ENCODE measurements at places on chromosomes 2 and 18.

DNA sequence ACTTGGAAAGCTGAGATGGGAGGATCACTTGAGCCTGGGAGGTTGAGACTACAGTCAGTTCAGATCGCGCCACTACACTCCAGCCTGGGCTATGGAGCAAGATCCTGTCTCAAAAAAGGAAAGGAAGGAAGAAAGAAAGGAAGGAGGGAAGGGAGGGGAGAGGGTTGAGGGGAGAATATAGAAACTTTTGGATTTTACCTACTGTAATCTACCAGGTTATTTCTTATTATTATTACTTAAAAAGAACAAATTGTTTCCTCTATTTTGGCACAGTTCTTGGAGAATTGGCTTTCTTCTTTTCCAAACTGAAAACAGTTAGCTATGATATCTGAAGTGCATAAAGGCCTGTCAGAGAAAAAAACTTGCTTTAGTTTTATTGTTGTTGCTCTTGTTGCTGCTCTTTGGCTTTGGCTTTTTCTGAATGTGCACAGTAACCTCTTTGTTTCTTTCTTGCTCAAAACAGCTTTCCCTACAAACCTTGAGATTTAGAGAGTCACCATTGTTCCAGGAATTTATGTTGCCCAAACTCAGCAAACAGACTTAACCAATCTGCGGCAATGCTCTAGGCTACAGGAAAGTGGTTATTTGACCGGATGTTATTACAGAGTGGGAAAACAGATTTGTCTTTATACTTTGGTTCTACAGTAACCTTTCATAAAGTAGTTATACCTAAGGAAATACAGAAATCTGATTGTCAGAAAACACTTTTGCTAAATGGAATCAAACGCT is 214.9 kb downstream of the XIRP2 start:
- DNase-seq = no peak

DNA sequence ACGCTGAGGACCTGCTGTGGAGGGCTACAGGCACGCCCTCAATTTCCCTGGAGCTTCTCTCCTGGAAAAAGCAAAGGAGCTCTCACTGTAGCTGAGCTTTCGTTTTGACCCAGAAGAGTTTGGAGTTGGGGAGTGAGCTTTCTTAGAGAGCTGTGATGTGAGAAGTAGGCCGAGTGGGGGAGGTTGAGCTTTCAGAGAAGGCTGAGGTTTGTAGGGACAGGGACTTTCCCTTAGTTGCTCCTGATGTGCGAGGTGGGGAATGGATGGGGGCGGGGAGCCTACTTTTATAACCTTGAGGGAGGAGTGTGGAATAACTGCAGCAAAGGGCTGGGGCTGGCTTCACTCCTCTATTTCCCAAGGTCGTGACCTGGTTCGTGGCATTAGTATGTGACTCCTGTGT is 47.1 kb downstream of the ZNF532 start:
- DNase-seq = no peak

- DNase-seq = no peak
Observed at GRCh38 chr2:207088276-207088675, 77.5 kb downstream of the KLF7 start.

DNA sequence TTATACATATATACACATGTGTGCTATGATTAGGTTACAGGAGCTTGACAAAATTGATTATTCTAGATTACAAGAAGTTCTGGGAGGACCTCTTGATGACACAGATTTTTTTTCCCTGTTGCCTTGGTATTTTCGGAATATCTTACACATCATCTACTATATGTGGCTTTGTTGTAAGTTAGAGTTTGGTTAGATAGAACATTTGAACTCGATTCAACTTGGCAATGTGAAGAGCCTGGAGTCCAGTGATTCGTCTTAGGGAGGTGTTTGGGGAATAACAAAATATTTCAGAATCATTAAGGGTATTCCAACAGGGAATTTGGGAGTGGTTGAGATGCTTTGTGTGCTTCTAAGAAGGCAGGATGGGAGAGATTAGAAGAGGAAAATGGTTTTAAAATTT is 39.3 kb upstream of the EFEMP1 start:
- no peak for DNase-seq

DNA sequence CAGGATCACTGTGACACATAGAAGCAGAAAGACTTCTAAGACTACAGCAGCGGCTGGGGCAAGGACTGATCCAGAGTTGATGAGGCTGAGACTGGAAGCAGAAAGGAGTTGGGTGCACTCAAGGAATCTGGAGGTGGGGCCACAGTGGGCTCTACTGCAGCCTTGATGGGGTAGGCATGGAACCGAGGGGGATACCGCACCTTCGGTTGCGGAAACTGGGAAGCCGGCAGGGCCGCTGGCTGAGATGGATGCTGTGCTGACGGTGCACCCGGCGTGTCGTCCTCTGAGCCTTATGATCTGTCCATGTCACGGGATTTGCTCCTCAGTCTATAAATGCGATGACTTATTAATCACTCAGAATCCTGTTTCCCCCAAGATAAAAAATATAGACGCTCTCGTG is 473.5 kb upstream of the MYT1L start:
- no peak for DNase-seq

DNA sequence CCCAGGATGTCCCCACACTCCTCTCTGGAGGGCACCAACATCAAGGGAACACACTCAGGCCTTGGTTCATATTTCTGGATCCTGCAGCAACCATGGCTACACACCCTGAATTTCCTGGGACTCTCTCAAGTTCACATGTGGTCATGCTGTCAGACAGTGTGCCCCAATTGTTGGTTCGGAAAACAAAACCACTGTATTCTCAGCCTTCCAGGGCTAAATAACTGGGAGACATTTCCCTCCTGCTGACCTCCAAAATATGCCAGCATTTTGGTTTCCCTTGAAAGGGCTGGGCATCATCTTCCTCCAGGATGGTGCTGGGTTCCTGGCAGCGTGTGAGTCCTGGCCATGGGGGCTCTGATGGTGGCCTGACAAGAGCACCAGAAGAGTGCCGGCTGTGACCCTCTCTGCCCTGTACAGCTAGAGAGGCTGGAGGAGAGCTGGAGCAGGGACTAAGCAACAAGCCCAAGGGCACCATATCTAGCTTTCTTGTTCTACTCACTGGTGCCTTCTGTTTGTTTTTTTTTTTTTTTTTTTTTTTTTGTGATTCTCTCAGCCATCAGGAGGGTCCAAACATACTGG is 37.5 kb upstream of the WIPF1 start:
- DNase-seq = no peak

DNA sequence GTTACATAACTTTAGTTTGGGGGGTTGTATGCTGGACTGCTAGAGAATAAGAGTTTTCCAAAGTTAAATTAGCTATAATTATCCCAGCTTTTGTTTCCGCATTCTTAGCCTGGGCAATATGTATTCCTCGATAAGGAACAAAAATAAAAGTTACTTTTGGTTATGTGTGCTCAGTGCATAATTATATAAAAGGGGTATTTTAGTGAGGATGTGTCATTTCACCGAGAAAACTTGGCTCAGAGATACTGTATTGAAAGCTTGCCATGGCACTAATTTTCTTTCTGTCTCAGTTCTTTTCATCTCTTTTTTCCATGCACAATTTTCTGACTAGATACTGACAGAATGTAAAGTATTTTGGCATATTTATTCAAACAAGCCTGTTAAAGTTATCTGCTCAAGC is 28.2 kb downstream of the ARHGAP15 start:
- no peak for DNase-seq

DNA sequence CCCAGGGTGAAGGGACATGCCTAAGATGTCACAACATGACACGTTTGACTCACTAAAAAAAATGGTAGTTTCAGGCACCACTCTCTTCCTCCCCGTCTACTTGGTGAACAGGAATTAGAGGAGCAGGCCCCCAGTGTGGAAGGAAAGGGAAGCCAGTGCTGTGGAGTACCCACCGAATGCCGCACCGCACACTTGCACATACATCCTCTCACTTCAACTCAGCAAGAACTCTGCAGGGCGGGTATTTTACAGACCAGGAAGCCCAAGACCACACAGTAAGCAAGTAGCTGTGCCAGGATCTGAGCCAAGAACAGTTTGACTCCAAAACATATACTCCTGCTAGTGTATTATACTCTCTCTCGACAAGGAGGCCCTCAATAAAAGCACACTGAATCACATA is 69.8 kb downstream of the BCL2 start:
- no peak for DNase-seq

DNA sequence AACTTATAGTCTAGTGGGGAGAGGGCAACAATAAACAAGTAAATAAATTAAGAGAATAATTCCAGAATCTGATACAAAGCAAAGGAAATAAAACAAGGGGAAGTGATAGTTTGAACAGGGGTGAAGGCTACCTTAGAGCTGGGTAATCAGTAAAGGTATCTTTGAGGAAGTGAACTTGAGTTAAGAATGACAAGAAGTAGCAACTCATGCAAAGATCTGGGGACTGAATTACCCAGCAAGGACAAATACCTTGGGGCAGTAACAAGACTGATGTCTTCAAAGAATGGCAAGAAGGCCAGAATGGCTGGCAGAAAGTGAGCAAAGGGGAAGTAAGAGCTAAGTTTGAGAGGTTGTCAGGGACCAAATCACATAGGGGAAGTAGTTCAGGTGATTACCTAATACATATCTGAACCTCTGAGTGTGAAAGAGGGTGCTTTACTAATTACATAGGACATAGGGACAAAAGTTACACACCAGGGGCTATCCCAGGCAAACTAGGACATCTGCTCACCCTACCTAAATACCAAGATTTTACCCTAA is 244.6 kb upstream of the HNRNPA3 start:
- no peak for DNase-seq

- DNase-seq = no peak
Observed at GRCh38 chr2:8058652-8059051, 623.2 kb upstream of the ID2 start.

DNA sequence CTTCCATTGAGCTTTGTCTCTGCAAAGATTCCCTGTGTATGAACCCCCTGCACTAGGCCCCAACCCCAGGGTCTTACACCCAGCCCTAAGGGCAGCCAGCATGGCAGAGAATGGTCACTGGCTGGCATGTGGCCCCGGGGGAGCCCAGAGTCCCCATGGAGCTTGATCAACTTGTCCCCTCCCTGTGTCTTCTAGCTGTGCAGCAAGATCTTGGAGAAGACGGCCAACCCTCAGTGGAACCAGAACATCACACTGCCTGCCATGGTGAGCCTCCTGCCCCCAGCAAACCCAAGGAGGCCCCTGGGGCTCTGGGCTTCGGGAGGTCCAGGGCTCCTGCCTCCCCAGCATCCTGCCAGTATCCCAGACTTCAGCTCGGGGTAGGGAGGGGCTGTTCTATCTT is 81.5 kb downstream of the DYSF start:
- no peak for DNase-seq

GRCh38 chr2:33220533-33220932 is 255.9 kb upstream of the RASGRP3 start:
- DNase-seq = no peak

DNA sequence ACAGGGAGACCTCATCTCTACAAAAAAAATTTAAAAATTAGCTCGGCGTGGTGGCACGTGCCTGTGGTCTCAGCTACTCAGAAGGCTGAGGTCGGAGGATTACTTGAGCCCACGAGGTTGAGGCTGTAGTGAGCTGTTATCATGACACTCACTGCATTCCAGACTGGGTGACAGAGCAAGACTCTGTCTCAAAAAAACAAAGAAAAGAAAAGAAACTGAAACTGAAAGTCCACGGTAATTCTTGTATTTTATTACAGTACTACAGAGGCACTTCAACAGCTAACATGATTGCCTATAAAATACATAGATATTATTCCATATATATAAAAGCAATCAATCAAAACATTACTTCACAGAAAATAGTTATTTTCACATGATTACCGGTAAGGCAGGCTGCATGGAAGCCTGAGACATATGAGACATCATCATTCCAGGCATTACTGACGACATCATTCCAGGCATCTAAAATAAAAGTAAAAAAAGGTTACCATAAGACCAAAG is 23.1 kb downstream of the PRPF40A start:
- DNase-seq = no peak

- DNase-seq = no peak
Observed at GRCh38 chr18:44724105-44724778, 43.6 kb downstream of the SETBP1 start.

GRCh38 chr2:8629402-8629801 is 52.5 kb upstream of the ID2 start:
- no peak for DNase-seq

GRCh38 chr18:62885804-62886203 is 170.5 kb downstream of the PHLPP1 start:
- no peak for DNase-seq

DNA sequence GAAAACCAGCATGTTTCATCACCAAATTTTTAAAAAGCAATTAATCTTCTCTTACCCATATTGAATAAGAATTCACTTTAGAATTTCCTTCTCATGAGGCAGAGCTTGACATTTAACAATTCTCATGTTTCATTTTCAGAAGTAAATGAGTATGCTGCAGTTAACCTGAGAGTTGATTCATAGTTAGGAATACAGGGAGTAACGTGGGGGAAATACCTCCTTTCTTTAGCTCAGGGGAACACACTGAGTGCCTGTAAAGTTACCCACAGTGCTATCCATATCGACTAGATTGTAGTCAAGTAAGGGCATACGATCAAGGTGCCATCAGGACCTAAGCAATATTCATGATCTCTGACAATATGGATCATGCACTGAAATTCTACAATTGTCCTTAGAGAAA is 38.9 kb upstream of the ATIC start:
- DNase-seq = no peak

- no peak for DNase-seq
Observed at GRCh38 chr2:77161009-77161408, 361.2 kb downstream of the LRRTM4 start.

GRCh38 chr2:223576873-223577272 is 25.3 kb downstream of the SCG2 start:
- no peak for DNase-seq

DNA sequence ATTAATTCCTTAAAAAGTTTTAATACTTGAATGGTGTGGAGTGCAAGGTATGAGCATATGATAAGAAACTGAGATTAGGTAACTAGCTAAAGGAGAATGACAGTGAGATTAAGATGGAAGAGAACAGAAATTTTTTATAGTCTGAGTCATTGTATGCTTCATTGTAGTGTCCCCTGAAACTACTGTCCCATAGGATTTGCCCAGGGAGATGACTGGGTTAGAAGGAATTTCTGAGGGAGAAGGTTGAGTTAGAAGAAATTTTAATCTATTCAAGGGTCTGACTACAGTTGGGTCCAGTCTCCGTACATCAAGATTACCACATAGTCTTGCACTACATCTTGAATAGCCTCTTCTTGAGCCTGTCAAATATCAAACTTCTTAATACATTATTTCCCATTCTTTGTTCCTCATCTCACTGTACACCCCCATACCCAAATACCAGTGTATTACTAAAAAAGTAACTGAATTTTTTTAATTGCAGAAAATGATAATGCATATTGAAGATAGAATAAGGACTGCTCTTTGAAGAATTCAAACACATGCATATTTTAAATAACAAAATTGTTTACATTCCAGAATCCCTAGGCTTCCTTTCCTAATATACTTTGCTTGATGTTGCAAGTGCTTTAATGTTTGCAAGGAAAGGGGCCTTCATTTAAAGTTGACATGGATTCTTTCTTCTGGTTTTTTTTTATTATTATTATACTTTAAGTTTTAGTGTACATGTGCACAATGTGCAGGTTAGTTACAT is 314.3 kb upstream of the COL3A1 start:
- DNase-seq = no peak

GRCh38 chr18:54127759-54128378 is 96.6 kb downstream of the MBD2 start:
- no peak for DNase-seq

- DNase-seq = no peak
Observed at GRCh38 chr2:181240844-181241243, 216.3 kb upstream of the ITGA4 start.

GRCh38 chr2:145044491-145044890 is 524.6 kb upstream of the ZEB2 start:
- no peak for DNase-seq

GRCh38 chr18:51813740-51814139 is 526.3 kb upstream of the DCC start:
- DNase-seq = no peak
